ENCODE measurements at places on chromosomes 16 and 17.

- DNase-seq = no peak
Observed at GRCh38 chr17:79457889-79458288, 153.0 kb downstream of the RBFOX3 start.

GRCh38 chr16:22300427-22301071 is 3.3 kb downstream of the POLR3E start:
- DNase-seq = no peak

GRCh38 chr17:44677136-44677535 is 12.4 kb downstream of the CCDC43 start:
- no peak for DNase-seq

- no peak for DNase-seq
Observed at GRCh38 chr16:87945351-87946042, 5.7 kb upstream of the BANP start.

GRCh38 chr16:78775161-78775561 is 675.7 kb downstream of the WWOX start:
- no peak for DNase-seq

- DNase-seq = no peak
Observed at GRCh38 chr17:8941520-8941919, 24.0 kb downstream of the PIK3R5 start.

DNA sequence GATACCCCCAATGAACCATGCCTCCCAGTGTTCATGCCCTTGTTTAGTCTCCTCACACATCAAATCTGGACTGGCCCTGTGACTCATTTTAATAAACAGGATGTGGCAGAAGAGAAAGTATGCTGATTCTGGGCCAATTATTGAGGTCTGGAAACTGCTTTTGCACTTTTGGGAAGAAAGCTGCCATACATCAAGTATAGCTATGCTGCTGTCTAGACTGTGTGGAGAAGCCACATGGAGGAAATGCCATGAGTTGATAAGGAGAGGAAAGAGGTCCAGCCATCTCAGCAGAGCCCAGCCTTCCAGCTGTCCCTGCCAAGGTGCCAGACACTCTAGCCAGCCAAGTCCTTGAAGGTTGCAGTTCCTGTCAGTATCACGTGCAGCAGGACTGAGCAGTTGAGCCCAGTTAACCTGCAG is 16.7 kb downstream of the RPRML start:
- DNase-seq = no peak

DNA sequence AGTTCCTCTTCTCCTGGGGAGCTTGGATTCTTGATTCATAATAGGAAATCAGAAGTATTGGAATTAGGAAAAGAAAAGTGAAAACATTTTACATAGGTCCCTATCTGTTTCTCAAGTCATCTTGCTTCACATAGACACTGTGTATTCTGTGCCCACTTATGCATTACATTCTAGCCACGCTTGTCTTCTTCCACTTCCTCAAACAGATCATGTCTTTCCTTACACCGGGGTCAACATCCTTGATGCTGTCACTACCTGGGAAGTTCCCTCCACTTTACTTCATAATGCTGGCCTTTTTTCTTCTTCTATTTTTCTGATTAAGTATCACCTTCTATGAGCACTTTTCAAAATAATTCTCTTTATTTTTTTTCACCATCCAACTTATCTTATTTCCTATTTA is 606.4 kb upstream of the CDH8 start:
- no peak for DNase-seq

DNA sequence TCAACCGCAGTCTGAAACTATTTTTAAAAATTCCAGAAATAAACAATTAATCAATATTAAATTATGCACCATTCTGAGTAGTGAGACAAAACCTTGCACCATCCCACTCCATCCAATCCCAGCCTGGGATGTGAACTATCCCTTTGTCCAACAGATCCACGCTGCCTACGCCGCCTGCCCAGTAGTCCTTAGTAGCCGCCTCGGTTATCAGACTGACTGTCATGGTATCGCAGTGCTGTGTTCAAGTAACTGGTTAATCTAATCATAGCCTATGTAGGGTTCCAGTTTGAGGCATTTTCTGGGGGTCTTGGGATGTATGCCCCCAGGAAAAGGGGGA is 437.7 kb downstream of the HS3ST3B1 start:
- DNase-seq = no peak

DNA sequence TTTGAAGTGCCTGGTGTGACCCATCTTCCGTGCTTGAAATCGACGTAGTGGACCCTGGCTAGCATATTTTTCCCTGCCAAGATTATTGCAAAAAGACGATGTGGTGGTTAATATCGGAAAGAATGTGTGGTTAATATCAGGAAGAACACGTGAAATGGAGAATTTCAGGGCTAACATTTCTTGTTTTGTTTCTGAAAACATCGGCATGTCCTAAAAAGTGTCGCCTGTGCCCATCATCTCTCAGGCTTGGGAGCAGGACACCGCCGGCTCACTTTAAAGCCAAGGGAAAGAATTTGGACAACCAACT is 345 bp upstream of the DCXR start:
- DNase-seq = no peak

GRCh38 chr16:74695450-74696422 is 4.9 kb downstream of the MLKL start:
- DNase-seq = no peak

- no peak for DNase-seq
Observed at GRCh38 chr17:74332763-74333283, 6.8 kb downstream of the KIF19 start.

GRCh38 chr17:47867813-47868533 is 17.0 kb upstream of the SP6 start:
- no peak for DNase-seq

GRCh38 chr16:3574195-3574594 is 3.0 kb downstream of the NLRC3 start:
- no peak for DNase-seq

DNA sequence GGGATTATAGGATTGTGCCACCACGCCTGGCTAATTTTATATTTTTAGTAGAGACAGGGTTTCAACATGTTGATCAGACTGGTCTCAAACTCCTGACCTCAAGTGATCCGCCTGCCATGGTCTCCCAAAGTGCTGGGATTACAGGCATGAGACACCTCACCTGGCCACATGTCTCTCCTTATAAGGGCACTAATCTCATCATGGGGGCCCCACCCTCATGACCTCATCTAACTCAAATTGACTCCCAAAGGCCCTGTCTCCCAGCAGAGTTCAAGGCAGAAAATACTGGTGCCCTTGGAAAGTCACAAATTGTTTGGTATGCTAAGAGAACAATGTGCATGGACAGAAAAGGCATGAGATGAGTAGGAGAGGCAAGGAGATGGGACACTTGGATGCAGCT is 49.3 kb upstream of the GRIN2A start:
- no peak for DNase-seq

DNA sequence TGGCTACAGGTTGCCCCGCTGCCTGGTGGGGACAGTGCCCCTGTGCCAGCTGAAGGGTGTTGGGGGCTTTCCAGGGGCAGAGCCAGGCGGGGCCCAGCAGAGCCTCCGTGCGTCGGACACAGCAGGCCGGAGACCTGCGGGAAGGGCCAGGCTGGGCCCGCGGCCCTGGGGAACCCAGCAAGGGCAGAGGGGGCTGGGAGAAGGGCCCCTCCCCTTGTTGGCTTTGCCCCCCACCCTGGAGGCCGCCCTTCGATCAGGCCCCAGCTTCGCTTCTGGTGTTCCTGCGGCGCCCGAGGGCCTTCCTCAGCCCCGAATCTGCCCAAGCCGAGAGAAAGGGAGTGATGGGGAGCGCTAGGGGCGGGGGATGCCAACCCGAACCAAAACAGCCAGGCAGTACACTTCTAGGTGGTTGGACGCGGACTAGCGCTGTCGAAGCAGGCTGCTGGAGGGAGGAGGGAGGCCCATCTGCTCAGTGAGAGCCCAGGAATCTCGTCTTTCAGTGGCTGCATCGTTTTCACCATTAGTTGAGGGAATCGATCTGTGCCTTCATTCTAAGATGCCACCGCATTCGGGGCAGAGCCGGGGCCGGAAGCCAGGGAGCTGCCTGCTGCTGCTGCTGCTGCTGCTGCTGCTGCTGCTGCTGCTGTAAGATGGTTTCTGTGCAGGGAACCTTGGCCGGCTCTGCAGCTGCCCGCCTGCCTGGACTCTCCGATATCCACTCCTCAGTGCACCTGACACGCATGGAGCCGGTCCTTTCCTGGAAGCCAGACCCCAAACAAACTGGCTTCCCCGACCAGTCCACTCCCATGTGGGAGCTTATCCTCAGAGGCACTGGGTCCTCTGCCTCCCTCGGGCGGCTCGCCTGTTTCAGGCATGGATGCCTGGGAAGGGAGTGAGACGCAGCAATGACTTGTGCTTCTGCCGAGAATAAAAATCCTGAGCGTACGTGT is 1.7 kb downstream of the JPH3 start:
- no peak for DNase-seq

- no peak for DNase-seq
Observed at GRCh38 chr17:27868565-27868964, 24.6 kb downstream of the LYRM9 start.

DNA sequence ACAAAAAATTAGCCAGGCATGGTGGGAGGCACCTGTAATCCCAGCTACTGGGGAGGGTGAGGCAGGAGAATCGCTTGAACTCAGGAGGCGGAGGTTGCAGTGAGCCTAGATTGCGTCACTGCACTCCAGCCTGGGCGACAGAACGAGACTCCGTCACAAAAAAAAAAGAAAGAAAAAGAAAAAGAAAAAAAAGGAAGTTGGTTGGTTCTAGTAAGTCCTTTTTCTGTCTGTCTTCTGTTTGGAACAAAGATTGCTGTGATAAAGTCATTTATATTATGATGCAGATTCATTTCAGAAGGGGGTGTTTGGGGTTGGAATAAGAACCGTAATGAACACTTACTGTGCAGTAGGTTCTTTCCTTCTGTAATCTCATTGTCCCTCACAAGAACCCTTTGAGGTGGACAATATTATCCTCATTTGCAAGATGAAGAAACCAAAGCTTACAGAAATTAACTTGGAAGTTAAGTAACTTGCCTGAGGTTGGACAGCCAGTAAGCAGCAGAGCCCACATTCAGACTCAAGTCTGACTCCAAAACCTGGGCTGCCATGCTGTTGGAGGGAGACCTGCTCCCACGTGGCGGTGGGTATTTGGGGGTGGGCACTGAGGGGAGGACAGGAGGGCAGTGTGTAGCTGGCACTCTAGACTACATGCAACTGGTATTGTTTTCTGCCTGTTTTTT is 10.3 kb downstream of the MINK1 start:
- no peak for DNase-seq

- peak; percentile 97 for DNase-seq
Observed at GRCh38 chr16:75622761-75623605, at the start of gene ADAT1. Gene ADAT1, minus strand, starts transcription at chr16:75623281. Its CDS starts 2,482 bp downstream, at chr16:75620799.

DNA sequence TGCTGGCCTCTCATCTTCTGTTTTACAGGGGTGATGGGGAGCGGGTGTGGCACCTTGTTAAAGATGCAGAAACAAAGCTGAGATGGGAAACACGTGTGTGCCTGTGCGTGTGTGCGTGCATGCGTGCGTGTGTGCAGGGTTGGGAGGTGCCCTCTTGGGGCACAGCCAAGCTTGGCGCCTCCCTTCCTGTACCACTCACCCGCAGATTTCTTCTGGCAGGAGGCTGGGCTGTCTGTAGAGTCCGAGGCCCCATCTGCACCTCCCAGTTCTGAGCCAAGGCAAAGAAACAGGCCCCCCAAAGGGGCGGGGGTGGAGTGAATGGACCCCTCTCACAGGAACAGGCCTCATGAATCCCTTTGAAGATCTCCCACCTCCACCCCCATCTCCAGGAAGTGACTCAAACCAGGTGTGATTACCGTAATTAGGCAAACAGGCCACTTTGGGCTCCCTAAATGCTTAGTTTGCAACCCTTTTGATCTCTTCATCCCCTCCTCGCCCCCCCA is 20.9 kb downstream of the TNS4 start:
- DNase-seq = no peak

- DNase-seq = no peak
Observed at GRCh38 chr17:81712468-81713003, 452 bp downstream of the SLC25A10 start.

DNA sequence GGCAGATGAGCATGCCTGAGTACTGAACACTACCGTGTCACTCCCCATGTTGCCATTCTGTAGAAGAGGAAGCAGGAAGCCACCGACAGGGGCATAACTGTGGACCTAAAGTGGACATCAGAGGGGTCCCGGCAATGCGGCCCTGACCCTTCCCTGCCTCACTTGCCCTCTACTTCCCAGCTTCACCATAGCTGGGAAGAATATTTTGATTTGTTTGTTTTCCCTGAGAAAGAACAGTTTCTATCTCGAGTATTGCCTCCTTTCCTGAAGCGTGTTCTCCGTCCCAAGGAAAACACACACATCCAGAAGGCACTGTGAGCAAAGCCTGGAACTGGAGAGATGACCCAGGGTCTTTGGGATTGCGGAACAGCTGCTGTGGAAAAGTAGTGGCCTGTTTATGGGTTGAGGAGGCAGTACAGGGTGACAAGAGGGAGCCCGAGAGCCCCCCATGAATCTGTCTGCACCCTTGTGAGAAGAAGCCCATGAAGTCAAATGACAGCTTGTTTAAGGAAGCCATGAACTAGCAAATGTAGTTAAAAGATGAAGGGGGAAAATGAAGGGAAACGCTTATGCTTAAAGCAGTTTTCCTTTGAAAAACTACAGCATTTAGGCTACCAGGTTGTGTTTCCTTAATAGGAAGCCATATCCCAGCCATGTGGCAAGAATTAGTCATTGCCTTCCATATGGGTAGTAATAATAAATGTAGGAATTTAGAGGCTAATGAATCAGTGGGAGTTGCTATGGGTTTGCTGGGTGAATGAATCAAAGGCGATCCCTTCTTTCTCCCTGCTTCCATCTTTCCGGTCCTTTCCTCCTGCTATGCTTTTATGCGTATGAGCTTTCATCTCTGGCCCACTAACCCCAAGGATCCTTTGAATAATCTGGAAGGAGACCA is 90.0 kb upstream of the TBX2 start:
- DNase-seq = no peak

DNA sequence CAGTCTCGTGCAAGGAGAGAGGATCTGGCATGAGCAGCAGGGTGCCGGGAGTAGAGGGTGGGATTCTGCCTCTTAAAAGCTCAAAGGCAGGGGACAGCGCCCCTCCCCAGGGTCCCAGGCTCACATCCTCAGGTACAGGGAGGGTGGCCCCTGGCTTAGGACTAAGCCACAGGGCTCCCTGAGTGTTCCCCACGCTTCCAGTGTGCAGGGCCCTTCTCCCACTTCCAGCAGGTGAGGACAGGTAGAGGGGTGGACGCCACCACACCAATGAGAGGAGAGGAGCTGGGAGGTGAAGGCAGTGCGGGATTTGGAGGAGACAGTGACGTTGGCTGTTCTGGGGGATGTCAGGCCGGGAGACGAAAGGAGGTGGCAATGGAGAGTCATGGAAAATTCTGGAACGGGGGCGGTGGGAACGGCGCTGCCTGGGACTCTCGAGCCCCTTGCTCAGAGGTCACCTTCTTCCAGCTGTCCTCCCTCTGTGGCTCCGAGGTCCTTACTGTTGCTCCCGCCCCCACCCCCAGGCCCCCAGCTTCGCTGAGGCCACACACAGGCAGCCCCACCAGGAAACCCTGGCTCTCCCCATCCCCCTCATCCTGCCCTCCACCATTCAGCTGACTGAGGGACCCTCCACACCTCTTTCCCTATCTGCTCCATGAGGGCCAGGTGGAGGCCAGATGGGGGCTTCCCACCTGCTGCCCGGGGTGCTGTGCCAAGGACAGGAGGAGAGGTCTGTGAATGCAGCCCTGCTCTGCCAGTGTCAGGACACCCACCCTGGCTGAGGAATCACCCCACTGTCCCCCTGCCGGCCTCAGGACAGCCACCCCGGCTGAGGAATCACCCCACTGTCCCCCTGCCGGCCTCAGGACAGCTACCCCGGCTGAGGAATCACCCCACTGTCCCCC is 57.7 kb upstream of the ACSF3 start:
- DNase-seq = no peak
